ENCODE measurements at places on chromosomes 5 and 9.

- DNase-seq: no peak
Measured at GRCh38 chr9:124263800-124264426, 6.2 kb downstream of the NEK6 start.

- DNase-seq: no peak
Measured at GRCh38 chr5:36949593-36949992, 73.0 kb downstream of the NIPBL start.

DNA sequence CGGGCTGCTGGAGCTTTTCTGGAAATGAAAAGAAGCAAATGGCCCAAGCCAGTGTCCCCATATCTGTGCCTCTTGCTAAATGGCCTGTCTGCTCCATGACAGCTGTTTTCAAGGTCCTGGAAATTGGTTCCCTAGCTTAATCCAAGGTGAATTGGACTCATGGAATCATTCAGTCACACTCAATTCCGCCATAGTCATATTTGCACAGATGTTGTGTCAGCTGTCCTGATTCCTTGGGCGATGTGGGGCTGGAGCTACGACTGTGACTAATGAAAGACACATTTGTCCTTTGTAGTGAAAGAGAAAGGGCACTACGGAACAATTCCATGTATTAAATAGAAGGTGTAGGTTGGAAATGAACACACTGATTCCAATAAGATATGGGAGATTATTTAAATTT, 102.9 kb upstream of the MEGF10 start:
- DNase-seq: no peak

DNA sequence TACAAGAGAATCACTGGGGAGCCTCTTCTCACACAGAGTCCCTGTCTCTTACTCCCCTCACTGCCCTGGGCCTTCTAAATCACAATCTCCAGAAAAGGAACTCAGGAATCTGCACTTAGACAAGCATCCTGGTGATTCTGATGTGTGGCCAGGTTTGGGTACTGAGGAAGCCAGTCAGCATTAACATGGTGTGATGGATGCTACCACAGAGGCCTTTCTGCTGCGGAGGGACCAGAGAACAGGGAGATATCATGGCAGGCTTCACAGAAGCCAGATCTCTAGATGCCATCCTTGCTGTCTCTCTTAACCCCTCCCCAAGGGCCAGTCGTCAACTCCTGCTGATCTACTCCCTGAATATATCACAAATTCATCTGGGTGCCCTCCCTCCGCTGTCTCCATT, 1.6 kb downstream of the ANKS6 start:
- DNase-seq: no peak

DNA sequence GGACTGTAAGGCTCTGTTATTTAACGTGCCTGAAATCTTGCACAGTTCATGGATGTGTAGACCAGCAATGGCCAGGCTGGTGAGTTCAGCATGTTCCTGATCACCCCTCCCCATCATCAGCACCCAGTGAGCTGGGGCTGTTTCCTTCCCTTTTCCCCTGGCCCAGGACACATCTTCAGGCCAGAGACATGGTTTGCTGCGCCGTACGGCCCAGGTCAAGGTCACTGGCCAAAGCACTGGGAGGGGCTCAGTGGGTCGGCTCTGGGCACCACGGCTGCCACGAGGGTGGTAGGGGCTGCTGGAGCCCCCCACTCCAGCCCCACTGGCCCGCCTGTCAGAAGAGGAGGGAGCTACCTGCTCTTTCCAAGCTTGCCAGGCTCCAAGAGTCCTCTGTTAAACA, 55.9 kb downstream of the SEMA4D start:
- no peak for DNase-seq

DNA sequence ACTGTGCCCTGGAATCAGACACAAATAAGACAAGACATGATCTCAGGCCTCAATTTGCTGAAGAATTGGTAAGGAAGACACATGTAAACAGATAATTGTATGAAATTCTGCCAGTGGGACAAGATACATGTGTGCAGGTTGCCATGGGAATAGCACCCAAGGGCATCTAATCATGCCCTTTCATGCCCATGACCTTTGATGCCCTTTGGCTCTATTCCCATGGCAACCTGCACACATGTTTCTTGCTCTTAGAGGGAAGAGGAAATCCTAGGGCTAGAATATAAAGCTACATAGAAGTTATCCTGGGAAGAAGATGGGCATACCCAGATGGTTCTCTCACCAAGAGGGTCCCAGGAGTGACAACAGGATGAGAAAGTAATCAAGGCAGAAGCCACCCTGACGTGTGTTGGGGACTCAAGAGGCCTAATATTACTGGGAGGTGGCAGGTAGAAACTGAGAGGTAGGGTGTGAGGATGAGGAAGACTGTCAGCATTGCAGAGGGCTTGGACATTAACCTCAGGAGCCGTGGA, 34.4 kb downstream of the P4HA2 start:
- no peak for DNase-seq

DNA sequence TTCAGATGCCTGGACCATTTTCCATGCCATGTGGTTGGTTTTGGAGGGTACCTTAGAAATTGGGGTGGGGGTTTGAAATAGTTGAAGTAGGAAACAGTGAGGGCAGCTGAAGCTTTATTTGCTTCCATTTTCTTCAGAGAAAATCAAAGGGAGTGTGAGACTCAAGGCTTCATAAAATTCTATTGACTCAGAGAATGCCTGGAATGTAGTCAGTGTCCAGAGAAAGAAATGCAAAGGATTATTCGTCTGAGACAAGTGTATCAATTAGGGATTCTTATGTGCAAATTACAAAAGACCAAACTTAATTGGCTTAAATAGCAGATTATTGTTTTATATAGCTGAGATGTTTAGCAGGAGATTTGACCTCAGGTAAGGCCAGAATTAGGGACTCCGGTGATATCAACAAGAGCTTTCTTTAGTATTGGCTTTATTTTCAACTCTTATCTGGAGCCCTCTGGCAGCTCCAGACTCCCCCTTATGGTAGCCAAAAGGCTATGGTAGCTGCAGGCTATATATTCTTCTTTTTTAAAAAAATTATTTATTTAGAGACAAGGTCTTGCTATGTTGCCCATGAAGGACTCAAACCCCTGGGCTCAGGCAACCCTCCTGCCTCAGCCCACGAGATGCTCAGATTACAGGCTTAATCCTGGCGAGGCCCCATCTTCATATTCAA, 38.9 kb downstream of the PTTG1 start:
- DNase-seq: no peak

GRCh38 chr5:146048994-146049703, 56.2 kb downstream of the PLAC8L1 start:
- DNase-seq: no peak

DNA sequence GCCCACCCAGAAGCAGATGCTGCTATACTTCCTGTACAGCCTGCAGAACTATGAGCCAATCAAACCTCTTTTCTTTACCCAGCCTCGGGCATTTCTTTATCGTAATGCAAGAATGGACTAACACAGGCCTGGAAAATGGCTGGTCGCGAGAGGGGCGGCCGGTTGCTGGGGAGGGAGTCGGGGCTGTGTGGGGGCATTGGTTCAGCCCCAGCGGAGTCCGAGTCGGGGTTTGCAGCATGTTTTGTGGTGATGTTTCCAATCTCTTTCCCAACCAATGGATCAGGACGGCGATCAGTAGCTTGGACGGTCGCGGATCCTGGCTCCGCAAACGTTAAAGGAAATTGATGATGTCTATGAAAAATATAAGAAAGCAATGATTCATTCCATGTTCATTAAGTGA, 18.7 kb upstream of the IL31RA start:
- no peak for DNase-seq

DNA sequence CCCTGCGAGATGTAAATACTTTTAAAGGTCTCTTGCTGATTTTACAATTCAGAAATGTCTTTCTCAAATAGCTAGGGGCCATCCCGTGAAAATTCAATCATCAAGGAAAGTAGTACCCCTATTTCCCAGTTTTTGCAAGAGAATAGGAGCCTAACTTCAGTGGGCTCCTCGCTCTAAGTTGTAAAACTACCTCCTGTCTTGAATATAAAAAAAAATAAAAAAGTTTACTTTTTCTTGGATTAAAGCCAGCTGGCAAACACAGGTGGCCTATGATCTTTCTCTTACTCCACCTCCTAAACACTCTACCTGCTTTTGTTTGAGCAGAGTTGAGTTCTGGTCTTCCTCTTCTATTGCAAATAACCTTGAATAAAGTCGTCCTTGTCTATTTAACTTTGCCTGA, 79.4 kb downstream of the SLCO4C1 start:
- DNase-seq: no peak

DNA sequence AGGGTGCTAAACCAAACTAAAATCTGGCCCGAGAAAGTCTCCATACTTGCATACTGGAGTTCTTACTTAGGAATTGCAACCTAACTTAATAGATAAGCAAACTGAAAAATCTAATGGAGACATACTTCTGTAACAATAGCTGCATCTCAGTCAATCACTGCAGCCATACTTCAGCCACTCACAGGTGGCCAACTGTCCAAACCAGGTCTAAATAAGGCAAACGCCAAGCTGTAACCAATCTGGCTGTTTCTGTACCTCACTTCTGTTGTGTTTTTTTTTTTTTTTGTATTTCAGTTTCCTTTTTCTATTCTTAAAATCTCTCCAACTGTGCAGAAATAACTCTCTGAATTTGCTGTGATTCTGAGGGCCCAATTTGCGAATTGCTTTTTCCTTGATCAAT, 4.4 kb upstream of the NDUFB6 start:
- no peak for DNase-seq

- DNase-seq: no peak
Measured at GRCh38 chr5:109900911-109901627, 211.3 kb downstream of the MAN2A1 start.

DNA sequence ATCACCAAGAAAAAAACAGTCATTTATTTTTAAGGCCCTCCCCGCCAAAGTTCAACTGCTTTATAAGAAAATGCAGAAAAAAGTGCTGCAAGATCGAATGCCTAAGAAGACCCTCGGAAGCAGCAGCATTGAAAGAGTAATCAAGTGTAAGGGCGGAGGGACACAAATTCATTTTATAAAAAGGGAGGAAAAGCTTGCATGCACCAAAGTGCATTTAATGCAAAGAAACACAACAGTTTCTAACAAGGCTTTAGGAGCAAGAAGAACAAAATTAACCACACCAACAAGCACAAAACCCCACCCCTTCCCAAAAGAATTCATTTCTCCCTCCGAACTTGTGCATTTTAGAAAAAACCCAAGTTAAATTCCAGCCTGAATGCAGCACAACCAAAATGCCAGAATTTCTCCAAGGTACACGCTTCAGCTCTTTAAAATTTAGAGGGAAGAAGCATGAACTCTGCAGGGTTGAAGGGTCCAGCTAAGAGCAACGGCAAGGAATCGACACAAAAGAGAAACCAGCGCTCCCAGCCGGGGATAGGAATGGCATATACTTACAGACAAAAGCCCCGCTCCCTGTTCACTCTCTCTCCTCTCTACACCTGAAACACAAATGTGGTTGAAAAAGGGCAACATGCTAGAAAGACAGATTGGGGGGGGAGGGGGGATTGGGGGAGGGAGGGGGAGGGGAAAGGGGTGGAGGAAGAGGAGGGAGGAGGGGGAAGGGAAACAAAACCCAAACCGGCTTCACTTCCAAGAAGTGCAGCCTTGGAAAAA, at the start of gene NREP:
Gene NREP, minus strand, starts transcription at position 614 of the 774 bp plus-strand sequence. CDS start 1,422 bp downstream, outside the sequence.
- DNase-seq: no peak

DNA sequence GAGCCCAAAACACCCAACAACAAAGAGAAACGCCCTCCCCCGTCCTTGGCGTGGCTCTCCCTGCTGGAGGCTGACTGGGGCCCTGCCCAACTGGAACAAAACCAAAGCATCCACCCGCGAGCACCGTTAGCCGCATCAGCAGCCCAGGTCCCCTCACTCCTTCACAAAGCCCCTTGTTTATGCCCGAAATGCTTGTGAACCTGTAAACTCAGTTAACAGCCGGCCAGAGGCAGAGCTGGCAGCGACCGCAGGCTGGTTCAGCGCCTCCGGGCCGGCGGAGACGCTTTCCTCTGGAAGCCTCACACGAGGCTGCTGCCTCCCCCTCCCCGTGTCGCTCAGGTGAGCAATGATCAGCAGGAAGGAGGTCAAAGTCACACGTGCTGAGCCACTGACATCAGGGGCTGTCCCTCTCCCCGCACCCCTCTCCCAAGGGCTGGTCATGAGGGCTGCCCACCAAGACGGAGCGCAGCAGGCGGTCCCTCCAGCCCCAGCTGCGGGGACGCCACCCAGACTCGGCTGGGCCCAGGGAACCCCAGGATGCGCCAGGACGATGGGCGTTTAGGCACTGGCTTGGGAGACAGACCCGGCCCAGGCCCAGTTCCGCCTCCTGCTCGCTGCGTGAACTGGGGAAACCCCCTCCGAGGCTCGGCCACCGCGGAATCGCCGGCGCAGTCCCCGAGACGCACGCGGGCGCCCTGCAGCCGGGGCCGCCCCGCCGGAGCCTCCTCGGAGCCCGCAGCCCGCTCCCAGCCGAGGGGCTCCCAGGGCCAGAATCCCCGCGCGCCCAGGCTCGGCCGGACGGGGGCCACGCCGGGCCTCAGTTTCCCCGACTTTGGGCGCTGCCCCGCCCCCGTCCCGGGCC, 563 bp downstream of the SNAPC4 start:
- peak; percentile 32 for DNase-seq

DNA sequence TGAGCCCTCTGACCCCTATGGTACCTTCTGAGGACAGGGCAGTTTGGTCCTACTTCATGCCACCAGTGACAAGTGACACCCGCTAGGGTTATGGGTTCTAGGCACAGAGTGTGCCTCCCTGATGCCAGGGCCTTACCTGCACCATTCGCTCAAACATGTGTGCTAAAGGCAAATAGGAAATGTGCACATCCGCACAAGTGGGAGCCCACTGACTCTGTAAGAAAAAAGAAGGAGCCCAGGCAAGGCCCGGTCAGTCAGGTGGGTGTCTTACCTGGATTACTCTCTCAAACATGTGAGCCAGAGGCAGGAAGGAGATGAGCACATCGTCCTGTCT, 29.1 kb upstream of the MEIKIN start:
- peak; percentile 18 for DNase-seq

DNA sequence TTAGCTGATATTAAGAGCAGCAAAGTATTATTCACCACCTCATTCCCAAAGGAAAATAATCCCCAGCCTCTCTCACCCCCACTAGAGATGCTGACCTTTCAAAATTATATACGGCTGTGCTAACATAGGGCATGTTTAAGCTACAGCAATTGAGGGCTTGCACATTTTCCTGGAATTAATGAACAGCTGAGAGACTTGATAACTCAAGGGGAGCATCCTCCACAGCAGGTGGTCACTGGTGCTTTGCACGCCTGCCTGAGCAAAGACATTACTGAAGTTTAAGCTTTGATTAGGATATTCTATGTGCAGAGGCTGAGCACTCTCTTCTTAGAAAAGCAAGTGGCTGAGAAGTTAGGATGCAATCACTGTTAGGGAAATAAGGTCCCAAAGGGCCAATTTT, 230.9 kb downstream of the FAM114A2 start:
- DNase-seq: no peak

DNA sequence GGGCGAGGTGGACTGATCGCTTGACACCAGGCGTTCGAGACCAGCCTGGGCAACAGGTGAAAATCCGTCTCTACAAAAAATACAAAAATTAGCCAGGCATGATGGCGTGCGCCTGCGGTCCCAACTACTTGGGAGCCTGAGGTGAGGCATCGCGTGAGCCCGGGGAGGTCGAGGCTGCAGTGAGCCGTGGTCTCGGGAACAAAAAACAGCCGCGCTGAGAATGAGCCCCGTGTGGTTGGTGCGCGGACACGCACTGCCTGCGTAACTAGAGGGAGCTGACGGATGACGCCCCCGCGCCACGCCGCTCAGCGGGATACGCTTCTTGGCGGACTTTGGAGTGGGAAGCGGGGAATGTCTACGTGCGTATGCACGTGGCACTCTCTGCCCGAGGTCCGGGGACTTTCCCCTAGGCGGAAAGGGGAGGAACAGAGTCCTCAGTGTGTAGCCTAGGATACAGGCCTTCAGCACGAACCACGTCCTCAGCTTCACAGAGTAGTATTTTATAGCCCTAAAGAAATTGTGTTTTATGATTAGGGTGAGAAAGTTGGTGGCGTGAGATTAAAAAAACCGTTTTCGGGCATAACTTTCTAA, at the start of gene RMRP:
Gene RMRP, minus strand, starts transcription at position 474 of the 591 bp plus-strand sequence.
- peak; percentile 90 for DNase-seq

- DNase-seq: no peak
Measured at GRCh38 chr5:172405226-172406107, 48.9 kb downstream of the SH3PXD2B start.
